ENCODE measurements at places on chromosomes 5 and 9. TPM values are rescaled to one million over a fixed set of nuclear protein-coding genes. Genes with fewer than 3 reads are reported as not detected.

PCDHGB6 gene
- 0.09 TPM for total RNA-seq

TRMT10B gene
- 12.0 TPM for total RNA-seq

PCDHB16 gene
- total RNA-seq = not detected

DNA sequence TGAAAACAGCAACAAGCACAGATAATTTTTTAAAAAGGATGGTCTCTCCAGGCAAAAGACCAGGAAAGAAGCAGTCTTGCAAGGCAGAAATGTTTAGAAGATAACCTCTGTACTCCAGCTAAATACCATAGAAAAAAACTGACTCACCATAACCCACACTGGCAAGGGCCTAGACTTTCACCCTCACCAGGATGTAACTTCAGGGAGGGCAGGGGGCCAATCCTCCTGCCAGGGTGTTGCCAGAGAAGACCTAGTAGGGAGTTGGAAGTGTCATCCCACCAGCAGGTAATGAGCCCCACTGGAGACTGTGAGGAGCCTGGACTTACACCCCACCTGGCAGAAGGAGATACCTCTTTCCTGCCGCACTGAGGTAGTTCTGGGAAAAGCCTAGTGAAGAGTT is 97.6 kb downstream of the PRELID2 start:
- no peak overlapping the region for H3K27ac ChIP-seq
- DNase-seq = no peak
- H3K4me3 ChIP-seq = no peak overlapping the region

- H3K27ac ChIP-seq = no peak overlapping the region
- H3K27me3 ChIP-seq = no peaks in the 10 kb centered on the region
These were observed 9.0 kb downstream of the MOCS2 start for GRCh38 chr5:53100606-53101005.

DNA sequence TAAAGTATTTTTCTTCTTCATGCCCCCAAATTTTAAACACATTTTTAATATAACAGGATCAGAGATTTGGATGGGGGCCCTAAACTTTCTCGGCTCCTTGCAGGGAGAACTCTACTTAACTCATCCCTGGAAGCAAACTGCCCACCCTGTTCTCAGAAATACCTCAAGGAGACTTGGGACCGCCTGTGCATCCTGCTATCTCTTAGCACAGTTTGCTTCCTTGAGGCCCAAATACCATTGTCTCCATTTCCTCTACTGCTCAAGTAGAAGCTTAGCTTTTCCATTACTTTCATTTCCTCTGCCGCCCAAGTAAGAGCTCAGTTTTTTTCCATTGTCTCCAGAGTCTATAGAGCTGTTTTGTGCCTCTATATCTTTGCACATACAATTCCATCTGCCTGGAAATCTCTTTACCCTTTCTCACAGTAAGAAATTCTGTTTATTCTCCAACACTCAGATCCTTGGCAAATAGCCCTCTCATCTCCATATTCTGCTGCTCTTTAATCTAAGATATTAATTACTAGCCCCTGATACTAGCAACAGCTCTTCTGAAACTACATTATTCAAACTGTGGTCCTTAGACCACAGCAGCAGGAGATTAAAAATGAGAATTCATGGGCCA is 137.8 kb downstream of the CEMIP2 start:
- no peak overlapping the region for H3K4me3 ChIP-seq
- H3K27ac ChIP-seq = no peak overlapping the region
- no peaks in the 10 kb centered on the region for H3K4me1 ChIP-seq
- no peaks in the 10 kb centered on the region for H3K36me3 ChIP-seq
- H3K27me3 ChIP-seq = no peaks in the 10 kb centered on the region
- no peak for DNase-seq

DNA sequence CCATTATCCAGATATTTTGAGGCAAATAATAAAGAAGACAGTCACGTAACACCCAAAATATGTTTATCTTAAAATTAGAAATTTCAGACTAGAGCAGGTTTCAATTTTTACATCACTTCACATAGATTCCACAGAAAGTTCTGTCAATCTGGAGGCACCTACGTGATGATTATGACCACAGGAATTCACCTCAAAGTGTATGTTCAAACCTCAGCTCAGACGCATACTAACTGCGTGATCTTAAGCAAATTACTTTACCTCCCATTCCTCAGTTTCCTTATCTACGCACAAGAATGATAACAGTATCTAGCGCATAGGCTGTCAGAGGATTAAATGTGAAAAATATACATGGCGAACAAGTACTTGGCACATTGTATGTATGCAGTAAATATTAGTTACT is 5.9 kb upstream of the CDH6 start:
- no peak overlapping the region for H3K4me3 ChIP-seq
- H3K4me1 ChIP-seq = no peaks in the 10 kb centered on the region

DNA sequence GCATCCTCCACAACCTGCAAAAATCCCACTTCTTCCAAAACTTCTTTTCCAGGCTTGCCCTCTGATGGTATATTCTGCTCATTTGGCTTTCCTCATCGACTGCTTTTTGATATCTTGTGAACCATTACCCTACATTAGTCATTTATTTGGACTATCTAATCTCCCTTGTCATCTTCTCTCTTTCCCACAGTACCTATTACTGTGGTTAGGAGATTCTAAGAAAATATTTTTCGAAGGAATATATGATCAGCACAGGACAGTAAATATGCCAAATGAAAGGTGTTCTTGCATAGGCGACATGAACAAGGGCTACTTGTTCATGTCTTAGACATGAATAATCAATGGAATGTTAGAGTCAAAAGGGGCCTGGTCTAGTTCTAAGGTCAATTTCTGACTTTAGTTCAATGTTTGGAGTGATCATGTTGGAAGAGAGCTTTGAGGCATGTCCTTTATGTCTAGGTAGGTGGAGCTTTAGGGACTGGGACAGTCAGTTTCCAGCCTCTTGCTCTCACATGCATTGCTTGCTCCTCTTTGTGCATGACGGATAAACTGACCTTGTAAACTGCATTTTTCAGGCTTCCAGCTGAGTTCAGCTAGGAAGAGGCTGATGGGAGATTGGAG is 243.4 kb upstream of the RPS23 start:
- no peak for DNase-seq
- H3K27me3 ChIP-seq = peaks cover 2% of the 10 kb centered on the region
- H3K27ac ChIP-seq = no peak overlapping the region
- H3K4me3 ChIP-seq = no peak overlapping the region
- H3K36me3 ChIP-seq = no peaks in the 10 kb centered on the region

- H3K4me3 ChIP-seq = no peak overlapping the region
- no peak overlapping the region for H3K27ac ChIP-seq
- DNase-seq = no peak
- no peaks in the 10 kb centered on the region for H3K36me3 ChIP-seq
- peaks cover 3% of the 10 kb centered on the region for H3K27me3 ChIP-seq
- no peaks in the 10 kb centered on the region for H3K4me1 ChIP-seq
These were observed 171.1 kb upstream of the TLX3 start for GRCh38 chr5:171137768-171138525.

- H3K4me1 ChIP-seq = no peaks in the 10 kb centered on the region
- H3K27me3 ChIP-seq = peaks cover 1% of the 10 kb centered on the region
- no peak overlapping the region for H3K4me3 ChIP-seq
- H3K36me3 ChIP-seq = no peaks in the 10 kb centered on the region
- DNase-seq = no peak
These were observed 166.0 kb downstream of the EBF1 start for GRCh38 chr5:158933494-158934318.

- no peaks in the 10 kb centered on the region for H3K4me1 ChIP-seq
- H3K36me3 ChIP-seq = no peaks in the 10 kb centered on the region
- H3K4me3 ChIP-seq = no peak overlapping the region
- no peaks in the 10 kb centered on the region for H3K27me3 ChIP-seq
These were observed 84.5 kb upstream of the MAN2A1 start for GRCh38 chr5:109605207-109605730.

- DNase-seq = no peak
- no peaks in the 10 kb centered on the region for H3K27me3 ChIP-seq
- no peaks in the 10 kb centered on the region for H3K36me3 ChIP-seq
- no peaks in the 10 kb centered on the region for H3K4me1 ChIP-seq
- no peak overlapping the region for H3K27ac ChIP-seq
- no peak overlapping the region for H3K4me3 ChIP-seq
These were observed 196.1 kb downstream of the GAS1 start for GRCh38 chr9:86751207-86751606.

GRCh38 chr5:79932510-79933504 is 58.3 kb downstream of the MTX3 start:
- H3K4me1 ChIP-seq = peaks cover 6% of the 10 kb centered on the region
- no peaks in the 10 kb centered on the region for H3K36me3 ChIP-seq
- no peak for DNase-seq
- H3K27me3 ChIP-seq = no peaks in the 10 kb centered on the region

- H3K4me3 ChIP-seq = no peak overlapping the region
- H3K4me1 ChIP-seq = no peaks in the 10 kb centered on the region
- no peak for DNase-seq
- peaks cover 11% of the 10 kb centered on the region for H3K27me3 ChIP-seq
These were observed 146.7 kb downstream of the MAST4 start for GRCh38 chr5:66742896-66743247.
